ENCODE measurements at places on chromosomes 13 and 19.
A peak's percentile ranks its signal among the peaks of the same experiment; 100 is the strongest.

- no peak for DNase-seq
Measured at GRCh38 chr19:38928391-38929001, 2.1 kb downstream of the SARS2 start.

- DNase-seq, result no peak
Measured at GRCh38 chr13:42119875-42120274, 71.4 kb downstream of the DGKH start.

GRCh38 chr13:39353988-39354387 lies 249.0 kb downstream of the LHFPL6 start:
- DNase-seq, result no peak

DNA sequence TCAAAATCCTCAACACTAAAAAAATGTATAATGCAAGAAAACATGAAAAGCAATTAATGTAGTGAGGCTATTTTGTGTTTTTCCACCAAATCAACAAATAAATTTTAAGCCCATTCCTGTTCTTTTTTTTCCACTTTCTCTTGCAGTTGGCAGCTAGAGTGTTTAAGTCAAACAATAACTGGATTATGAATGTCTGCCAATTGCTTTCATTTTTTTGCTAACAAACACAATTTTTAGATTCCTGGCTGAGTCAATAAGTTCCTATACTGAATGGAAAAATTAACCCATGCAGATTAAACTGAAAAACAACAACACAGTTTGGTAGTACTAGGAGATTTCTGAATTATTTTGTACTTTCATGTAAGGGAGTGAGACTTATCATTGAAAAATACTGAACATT lies 232.4 kb downstream of the SLITRK5 start:
- DNase-seq, result no peak

- DNase-seq, result no peak
Measured at GRCh38 chr13:52414051-52414450, 8.1 kb upstream of the THSD1 start.

GRCh38 chr13:113470073-113470472 lies 16.8 kb upstream of the ADPRHL1 start:
- DNase-seq, result no peak

GRCh38 chr19:35135389-35135909 lies 590 bp upstream of the LGI4 start:
- peak; percentile 26 for DNase-seq

- no peak for DNase-seq
Measured at GRCh38 chr19:55319785-55320184, 5.4 kb downstream of the TMEM150B start.

DNA sequence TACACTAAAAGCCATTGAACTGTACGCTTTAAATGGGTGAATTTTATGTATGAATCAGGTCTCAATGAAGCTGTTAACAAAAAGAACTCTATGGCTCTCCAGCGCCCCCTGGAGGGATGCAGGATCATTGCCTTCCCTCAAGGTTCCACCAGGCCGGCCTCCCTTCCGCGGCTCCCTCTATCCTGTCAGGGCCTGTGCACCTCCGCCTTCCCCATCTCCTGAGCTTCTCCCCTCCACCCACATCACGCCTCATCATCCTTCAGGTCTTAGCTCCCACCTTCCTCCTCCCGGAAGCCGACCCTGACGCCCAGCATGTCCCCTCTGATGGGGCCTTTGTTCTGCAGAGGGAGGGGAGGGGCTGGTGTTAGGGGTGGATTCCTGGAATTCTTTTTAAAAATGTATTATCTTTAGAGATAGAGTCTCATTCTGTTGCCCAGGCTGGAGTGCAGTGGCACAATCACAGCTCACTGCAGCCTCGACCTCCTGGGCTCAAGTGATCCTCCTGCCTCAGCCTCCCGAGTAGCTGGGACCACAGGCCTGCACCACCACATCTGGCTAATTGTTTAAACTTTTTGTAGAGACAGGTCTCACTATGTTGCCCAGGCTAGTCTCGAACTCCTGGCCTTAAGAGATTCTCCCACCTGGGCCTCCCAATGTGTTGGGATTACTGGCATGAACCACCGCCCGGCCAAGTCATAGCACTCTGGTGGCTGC lies 27.7 kb downstream of the MEIS3 start:
- DNase-seq, result peak; percentile 64

DNA sequence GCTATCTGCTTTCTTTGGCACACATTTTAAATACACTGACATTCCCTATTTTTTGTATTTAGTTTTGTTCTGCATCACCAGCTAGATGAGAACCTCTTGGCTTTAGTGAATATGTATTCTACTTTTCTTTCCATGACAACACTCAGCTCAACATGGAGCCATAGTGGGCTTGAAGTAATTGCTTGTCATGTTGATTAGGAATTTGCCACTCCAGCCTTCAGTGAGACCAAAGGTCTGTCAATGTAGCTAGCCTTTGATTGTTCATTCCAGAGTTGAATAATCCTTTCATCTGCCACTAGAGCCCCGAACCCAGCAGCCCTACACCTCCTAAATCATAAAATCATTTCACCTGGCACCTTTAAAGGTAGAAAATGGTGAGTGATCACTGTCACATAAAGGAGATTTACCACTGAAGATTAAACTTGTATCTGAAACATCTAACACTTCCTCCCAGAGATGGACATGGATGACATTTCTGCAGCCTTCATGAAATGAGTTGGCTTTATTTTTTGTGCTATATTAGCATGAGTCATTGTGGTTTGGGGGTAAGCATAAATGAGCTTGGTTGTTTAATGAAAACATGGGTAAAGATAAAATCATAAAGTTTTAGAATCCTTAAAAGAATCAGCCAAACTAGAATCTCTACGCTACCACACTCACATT lies 29.2 kb upstream of the GARRE1 start:
- DNase-seq, result no peak

- no peak for DNase-seq
Measured at GRCh38 chr13:95182570-95183265, 118.5 kb downstream of the ABCC4 start.

DNA sequence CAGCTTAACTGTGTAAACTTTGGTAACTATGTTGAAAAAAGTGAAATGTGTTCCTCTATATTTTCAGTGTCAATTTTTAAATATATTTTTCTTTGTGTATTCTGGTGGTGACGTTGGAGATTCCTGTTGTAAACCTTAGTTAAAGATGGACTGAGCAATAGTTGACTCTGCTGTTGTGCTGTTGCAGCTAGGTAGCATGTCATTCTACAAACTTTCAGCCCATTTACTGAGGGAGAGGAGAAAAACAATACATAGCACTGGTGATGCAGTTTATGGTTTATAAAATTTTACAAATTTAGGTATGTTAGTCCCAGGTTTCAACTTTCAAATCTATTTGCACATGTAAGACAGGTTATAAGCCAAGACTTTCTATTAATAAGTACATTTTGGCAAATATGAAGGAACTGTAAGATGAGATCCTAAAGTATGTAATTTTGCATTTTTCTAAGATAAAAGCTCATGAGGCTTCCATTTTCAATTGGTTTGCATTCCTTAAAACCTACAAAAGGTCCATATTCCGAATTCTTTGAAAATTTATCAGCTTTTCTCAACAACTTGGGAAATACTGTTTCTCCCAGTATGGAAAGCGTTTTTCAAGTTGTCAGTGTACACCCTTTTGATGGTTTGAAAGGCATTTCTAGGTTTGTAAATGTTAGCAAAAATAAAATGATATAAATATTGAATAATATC lies 1.5 kb downstream of the NDFIP2 start:
- no peak for DNase-seq
